Airway epithelial cell (primary cell): ENCODE measurements at places on chromosomes 2 and 18. TPM values are rescaled to one million over a fixed set of nuclear protein-coding genes. Genes with fewer than 3 reads are reported as not detected.

Gene TRIB2
- total RNA-seq: 17.4 and 19.5 TPM in 2 replicates

Gene TEX44
- total RNA-seq: not detected in 2 replicates

Gene EFR3B
- total RNA-seq: 0.23 and 0.28 TPM in 2 replicates

Gene POMC
- 0.85 and 0.88 TPM in 2 replicates for total RNA-seq

Gene NGEF
- 3.6 and 7.6 TPM in 2 replicates for total RNA-seq
